ENCODE measurements at places on chromosomes 1 and 21.
A peak's percentile ranks its signal among the peaks of the same experiment; 100 is the strongest.

DNA sequence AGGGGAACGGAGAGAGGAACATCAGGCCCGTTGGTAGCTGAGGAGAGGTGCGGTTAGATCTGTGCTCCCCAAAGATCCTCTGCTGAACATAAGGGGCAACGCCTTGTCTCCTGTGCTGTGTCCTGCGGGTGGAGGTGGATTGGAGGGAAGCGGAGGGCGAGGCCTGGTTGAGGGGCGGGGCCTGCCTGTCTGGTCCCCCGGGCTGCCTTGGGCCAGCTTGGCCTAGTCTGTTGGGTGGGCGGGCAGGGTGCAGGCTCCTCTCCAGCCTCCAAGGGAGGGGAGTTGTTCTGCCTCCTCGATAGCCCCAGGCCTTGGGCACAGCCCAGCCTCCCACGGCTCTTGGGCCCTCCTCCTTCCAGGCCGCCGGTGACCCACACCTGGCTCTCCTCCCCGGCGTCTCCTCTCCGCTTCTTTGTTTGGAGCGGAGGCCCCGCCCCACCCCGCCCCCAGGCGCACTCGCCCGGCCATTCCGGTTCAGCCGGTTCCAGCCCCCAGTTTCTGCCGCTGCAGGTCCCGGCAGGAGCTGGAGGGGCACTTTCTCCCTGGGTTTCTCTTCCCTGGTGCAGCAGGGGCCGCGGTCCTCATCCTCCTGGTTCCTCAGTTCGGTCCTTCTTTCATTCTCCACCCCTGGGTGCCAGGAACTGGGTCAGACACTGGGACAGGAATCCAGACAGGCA is 19.4 kb downstream of the PTPRF start:
- peak; percentile 34 for DNase-seq

GRCh38 chr1:202121006-202121405 is 1.7 kb upstream of the GPR37L1 start:
- DNase-seq = no peak

- no peak for DNase-seq
Observed at GRCh38 chr1:176469450-176470010, 6.6 kb downstream of the PAPPA2 start.

GRCh38 chr1:102098536-102098935 is 101.8 kb upstream of the OLFM3 start:
- no peak for DNase-seq

DNA sequence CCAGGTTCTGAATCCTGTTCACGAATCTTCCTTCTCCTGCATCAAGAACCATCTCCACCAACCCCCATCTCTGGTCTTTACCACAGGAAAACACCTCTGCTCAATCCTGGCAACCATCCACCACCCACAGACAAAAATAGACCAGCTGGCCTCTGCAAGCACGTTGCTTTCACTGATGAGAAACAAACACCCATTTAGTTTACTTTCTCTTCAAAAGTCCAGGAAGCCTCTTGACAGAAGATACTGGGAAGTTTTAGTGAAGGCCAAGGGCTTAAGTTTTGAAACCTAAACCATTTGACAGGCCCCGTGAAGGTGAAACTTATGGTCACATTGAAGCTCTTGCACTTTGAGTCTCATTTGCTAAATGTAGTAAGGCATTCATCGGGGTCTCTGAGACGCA is 122.6 kb upstream of the PPP2R5A start:
- no peak for DNase-seq
